GM06990 (cell line): ENCODE measurements at places on chromosomes 1 and 21.

DNA sequence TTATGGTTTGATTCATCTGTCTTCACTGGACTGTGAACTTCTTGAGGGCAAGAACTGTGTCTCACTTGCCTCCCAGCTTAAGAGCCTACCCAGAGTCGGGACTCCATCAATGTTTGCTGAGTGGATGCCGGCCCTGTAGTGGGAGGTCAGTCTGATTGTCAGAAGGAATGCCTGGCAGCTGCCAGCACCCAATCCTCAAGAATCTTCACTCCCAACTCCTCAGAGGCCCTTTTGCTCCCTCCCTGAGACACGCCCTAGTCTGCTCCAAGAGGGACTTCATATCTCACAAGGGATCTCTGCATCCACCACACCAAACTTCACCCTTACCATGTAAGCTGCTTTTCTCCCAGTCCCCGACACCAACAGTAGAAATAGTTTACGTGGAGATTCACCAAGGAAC, 15.2 kb upstream of the KDM4A start:
- no peak for DNase-seq

DNA sequence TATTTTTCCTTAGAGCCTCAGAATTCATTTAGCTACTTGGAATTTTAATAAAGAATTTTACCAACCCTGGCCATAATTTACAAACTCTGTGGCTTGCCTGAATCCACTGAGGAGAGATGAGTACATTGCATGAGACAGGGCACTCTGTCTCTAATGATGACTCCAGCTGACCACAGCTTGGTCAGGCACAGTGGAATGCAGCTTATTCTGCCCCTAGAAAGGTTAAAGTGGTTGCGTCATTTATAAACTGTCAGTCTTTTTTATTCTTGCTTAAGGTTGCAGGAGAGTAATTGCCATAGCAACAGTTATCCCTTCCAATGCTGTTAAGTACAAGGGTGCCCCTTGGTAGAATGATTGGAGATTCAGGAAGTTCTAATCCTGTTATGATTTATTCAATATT, 28.3 kb downstream of the PDE4B start:
- DNase-seq = no peak

GRCh38 chr1:155091071-155092051, 12.7 kb downstream of the EFNA3 start:
- DNase-seq = peak; percentile 73

DNA sequence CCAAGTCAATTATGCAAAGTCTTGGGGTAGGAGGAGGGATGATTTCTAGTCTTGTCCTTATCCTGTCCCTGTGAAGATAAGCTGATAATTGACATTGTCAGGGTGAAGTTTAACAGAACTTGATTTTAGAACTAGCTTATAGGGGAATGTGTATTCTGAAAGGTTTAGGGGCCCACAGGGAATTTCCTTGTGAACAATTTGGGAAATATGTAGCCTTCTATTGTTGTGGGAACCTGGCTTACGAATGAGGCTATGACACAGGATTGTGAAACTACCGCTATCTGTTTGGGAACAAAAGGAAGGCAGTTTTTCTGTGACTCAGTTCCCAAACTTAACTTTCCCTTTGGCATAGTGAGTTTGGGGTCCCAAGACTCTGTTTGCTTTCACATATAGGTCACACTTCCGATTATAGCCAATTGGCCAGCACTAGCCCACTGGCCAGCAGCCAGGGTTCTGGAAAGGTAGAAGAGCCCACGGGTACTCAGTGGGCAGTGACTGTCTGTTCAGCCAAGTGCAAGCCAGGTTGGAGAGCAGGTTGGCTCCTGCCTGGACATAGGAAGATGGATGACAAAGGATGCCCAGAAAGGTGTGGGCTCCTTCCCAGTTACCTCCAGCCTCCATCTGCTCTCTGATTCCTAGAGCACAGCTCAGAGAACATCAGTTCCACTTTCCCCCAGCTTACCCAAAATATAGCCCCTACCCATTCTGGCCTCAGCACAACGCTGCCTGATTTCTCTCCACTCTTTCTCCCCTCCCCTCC, 35.5 kb downstream of the H3-3A start:
- no peak for DNase-seq

DNA sequence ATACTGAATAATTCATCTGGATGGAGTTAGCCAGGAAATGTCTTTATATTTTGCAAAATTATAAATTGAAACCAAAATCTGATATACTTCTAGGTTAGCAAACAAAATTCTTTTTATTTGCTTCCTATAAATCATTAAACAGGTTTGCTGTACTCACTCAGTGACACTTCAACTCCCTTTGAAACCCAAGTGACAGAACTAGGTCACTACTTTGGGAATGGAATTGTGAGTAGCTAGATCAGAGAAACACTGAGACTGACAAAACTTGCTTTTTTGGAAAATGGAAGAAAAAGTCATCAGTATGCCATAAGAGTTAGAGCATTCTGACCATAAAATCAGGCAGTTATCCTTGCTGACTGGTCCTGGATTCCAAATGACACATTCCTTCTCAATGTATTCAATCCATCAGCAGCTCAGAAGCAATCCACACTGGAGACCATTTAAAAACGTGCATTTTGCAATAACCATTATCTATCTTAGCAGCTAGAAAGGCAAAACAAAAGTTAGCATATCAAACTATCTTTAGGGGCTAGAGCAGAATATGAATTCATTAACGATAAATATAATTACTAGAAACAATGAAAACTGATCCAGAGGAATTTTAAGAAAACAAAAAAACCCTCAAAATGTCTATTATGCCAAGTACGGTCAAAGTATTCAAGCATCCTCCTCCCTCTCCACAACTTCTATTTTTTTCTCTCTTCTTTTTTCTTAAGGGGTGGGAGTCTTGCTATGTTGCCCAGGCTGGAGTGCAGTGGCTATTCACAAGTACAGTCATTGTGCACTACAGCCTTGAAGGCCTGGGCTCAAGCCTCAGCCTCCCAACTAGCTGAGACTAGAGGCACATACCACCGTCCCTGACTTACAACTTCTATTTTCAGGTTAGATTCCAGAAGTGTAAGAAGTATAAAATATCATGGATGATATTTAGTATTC, 60.1 kb downstream of the HNRNPR start:
- no peak for DNase-seq

DNA sequence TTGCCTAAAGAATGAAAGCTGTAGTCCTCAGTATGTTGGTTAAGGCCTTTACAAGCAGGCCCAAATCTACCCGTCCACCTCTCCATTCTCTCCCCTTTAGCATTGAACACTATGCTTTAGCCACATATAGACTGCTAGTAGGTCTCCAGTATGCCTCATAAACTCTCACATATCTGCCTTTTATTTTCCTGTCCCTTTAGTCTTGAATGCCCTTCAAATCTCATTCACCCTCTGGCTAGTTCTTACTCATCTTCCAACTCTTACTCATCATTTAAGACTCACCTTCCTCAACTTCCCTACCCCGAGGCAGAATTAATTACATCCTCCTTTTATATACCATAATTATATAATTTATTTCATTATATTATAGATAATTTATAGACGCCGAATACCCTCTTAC, 78.7 kb upstream of the TSPAN2 start:
- no peak for DNase-seq
